ENCODE measurements at places on chromosomes 13 and 19.
A peak's percentile ranks its signal among the peaks of the same experiment; 100 is the strongest.

- DNase-seq = no peak
Measured at GRCh38 chr13:51689663-51689996, 105.4 kb downstream of the WDFY2 start.

DNA sequence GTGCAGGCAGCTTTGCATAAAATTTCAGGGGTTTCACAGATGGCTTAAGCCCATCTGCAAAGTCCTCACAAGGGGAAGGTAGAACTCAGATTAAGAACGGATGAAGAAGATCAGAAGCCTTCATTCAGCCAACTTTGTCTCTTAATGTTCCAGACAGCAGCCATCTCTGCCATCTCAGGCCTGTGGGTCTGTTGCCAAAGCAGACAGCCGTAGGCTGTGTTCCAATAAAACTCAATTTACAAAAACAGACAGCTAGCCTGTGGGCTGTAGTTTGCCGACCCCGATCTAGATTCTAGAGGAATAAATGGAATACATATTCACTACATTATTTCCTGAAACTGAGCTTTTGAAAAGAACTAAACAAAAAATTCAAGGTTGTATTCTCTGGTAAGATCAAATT lies 3.8 kb downstream of the DCUN1D2 start:
- DNase-seq = no peak

GRCh38 chr13:106499113-106499512 lies 36.3 kb downstream of the EFNB2 start:
- no peak for DNase-seq

DNA sequence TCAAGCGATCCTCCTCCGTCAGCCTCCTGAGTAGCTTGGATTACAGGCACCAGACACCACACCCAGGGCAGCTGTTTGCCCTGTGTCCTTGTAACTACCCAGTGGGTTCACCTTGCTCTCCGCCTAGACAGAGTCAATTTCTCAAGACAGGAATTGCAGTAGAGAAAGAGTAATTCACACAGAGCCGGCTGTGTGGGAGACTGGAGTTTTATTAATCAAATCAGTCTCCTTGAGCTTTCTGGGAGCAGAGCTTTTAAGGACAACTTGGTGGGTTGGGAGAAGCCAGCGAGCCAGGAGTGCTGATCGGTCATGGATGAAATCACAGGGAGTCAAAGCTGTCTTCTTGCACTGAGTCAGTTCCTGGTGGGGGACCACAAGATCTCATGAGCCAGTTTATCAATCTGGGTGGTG lies 20.6 kb upstream of the ADGRE1 start:
- DNase-seq = no peak

- DNase-seq = no peak
Measured at GRCh38 chr19:3186891-3187661, 1.3 kb downstream of the NCLN start.

GRCh38 chr19:33501693-33502356 lies 19.8 kb downstream of the PEPD start:
- DNase-seq = no peak

- no peak for DNase-seq
Measured at GRCh38 chr13:114228176-114228575, 6.5 kb upstream of the CDC16 start.

- no peak for DNase-seq
Measured at GRCh38 chr19:58395220-58395978, at the start of gene RNF225. Gene RNF225, plus strand, starts transcription at chr19:58395656. Its CDS starts 434 bp downstream, at chr19:58396090.

DNA sequence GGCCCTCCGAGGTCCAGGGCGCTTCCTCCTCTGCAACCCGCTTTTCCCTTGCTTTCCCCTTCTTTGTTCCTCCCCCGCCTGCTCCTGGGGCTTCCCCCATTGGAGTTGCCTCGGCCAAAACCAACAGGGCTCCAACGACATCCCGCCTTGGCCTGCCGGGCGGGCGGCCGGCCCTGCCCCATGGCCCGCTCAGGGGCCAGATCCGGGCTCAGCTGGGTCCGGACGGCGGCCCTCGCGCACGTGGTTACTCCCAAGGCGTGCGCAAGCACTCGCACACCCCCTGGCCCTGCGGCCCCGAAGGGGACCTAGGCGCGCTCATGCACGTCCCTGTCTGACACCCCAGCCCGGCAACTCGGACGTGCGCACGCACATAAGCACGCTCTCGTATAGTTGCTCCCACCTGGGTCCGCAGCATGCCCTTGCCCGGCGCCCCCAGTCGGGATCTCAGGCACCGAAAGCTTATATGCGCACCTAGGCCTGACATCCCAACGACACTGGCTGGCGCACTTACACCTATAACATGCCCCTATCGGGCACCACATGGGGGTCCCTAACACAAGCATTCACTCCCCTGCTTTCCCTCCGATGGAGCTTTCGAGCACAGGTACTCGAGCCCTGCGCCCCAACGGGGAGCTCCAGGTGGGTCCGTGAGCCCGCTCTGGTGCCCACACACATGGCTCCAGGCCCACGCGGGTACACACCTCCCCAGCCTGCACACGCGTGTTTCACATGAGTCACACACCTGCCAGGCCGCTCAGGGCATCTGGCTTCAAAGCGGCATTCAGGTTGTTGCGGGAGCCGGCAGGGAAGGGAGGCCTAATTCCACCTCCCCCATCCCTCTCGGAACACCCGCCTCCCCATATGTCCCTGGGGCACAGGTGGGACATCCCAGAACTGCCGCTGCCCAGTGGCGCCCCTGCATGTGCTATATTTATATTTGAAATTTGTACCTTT lies 15.0 kb downstream of the NFIX start:
- no peak for DNase-seq

DNA sequence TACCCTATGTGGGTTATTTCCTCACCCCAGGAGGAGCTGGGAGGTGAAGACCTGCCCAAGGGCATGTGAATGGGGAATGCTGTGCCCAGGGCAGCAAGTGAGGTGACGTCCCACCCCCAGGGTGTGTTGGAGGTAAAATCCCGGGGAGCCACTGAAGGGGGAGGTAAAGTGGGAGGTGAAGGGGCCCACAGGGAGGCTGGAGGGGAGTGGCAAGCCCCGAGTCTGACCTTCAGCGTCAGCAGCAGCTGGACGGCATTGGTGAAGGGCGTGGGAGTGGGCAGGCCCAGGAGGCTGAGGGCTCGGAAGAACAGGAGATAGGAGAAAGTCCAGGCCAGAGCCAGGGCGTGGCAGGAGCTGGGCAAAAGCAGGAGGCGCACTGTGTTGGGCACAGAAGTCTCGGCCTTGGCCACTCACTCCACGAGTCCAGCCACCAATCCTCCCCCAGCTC lies 2.4 kb downstream of the MBOAT7 start:
- DNase-seq = no peak

DNA sequence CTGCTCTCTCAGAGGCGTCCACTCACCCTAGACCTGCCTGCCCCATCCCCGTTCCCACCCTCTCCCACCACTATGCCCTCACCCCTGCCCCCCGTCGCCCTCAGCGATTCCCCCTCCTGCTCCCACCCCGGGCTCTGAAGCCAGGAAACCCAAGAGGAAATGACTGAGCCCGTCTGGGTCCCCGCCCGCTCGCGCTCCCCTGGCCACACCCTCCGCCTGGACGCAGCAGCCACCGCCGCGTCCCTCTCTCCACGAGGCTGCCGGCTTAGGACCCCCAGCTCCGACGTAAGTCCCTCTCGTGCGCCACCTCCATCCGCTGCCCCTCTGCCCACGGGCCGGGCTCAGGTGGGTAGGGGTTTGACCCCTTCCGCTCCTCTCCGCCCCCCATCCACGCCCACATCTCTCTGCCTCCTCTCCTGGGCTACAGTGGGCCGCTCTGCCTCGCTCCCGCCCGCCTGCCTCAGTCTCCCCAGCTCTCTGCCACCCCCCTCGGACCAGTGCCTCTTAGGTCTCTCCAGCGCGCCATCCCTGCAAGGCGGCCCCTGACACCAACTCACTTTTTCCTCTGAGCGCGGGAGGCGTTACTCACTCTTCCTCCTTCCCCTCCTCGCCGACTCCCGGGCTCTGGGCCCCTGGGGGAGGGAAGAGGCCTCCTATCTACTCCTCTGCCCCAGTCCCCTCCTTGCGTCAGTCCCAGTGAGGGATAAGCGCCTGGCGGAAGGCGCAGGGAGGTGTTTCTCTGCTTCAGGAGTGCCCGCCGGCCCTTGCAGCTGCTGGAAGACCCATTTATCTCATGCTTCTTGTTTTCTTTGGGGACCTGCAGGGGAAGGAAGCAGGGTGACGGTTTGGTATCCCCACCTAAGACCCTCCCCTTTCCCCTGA lies at the start of gene FXYD5:
Gene FXYD5, plus strand, starts transcription at position 211 of the 882 bp plus-strand sequence. CDS start 816 bp downstream, outside the sequence.
- DNase-seq = peak; percentile 85

DNA sequence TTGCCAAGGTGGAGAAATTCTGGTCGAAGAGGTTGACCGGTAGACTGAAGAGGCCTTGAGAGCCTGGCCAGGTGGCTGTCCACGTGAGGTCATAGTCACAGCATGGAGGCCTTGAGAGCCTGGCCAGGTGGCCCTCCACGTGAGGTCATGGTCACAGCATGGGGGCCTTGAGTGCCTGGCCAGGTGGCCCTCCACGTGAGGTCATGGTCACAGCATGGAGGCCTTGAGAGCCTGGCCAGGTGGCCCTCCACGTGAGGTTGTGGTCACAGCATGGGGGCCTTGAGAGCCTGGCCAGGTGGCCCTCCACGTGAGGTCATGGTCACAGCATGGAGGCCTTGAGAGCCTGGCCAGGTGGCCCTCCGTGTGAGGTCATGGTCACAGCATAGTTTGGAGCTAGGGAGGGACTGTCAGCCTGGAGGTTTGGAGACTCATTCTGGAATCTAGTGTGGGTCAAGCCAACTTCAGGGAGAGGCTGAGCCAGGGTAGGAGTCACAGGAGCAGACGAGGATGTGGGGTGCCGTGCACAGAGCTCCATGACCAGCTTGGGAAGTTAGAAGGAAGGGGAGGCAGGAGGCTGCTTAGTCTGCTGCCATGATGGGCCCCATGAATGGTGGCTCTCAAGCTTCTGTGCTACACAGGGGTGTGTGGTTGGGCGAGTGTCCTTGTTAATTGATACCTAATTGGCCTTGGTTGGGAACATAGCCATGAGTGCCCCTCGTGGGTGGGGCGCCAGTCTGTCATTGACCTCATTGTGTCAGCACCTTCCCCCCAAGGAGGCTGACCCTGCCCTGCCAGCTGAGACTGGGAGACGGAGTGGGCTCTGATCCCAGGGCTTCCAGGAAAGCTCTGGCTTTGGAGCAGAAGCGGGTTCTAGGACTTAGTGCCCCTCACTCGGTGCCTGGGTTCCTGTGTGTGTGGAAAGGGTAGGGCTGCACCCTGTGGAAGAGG lies 4.0 kb downstream of the LENG9 start:
- no peak for DNase-seq

DNA sequence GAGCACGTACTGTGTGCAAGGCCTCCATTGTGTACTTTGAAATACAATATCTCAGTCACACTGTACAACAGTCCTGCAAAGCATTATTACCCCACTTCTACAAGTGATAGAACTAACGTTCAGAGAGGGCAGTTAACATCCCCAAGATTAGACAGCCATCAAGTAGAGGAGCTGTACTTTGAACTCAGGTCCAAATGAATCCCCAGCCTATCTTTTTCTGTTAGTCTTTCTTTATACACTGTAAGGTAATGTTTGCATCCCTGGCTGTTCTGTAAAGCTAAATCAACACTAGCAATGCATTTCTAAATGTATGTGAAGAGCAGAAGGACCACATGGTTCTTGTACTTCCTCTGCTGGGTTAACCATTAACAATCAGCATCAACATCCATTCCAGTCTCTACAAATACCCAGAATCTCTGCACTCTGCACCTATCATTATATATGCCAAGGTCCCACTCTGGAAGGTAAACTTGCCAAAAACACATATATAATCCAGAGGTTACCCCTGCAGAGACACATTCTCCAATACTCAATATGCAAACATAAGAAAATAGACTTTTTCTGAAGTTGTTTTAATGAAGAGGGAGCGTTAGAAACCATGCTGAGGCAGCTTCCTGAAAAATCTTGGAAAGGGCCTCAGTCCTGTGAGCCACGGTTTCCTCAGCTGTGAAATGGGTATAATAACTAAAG lies 182.3 kb downstream of the MZT1 start:
- no peak for DNase-seq

- no peak for DNase-seq
Measured at GRCh38 chr13:78915015-78915414, 256.1 kb upstream of the OBI1 start.

DNA sequence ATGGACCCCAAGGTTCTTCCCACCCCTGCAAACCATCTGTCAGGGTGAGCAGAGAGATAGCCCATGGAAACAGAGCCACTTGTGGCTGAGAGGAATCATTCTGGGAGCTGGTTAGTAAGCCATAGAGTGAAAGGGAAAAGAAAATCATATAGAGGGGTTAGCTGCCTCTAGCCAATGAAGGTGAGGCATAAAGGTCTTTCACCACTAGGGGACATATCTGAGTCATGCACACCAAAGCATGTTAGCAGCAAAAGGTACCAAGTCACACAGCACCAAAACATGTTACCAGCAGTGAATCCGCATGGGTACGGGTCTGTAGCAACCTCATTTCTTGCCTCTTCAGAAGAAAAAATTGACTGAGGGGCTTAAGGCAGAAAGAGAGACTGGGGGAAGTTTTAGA lies 76.7 kb upstream of the ZNF43 start:
- DNase-seq = no peak

DNA sequence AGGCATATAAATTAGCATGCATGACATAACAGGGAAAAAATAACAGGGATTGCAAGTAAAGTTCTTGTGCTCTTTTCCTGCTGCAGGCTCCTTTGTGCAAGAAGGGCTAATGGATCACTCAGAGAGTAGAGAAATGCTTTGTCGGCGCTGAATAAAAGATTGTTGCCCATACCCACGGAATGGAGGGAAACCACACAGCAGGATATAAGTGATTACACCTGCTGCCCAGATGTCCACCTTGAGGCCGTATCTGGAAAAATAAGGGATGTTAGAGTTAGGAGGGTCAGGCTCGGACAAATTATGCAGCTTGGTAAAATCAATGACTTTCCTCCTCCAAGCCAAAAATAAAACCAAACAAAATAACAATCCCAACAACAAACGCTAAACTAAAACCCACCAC lies 322.3 kb downstream of the DCLK1 start:
- no peak for DNase-seq

DNA sequence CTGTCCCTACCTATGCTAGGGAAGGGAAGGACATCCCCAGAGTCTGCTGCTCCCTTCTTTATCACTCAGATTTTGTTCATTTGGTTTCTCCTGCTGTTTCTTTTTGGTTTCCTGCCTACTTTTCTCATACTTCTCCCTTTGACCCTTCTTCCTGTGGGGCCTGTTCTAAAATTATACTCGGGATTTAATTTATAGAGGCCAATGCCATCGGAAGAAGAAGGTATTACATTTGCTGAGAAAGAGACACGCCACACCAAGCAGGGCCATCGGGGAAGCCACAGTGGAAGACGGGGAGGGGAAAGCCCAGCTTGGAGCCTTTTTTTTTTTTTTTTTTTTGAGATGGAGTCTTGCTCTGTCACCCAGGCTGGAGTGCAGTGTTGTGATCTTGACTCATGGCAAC lies 46.8 kb upstream of the FARP1 start:
- DNase-seq = no peak

GRCh38 chr13:75830842-75831241 lies 194.7 kb downstream of the LMO7 start:
- DNase-seq = no peak

- no peak for DNase-seq
Measured at GRCh38 chr13:33262062-33262487, 23.5 kb downstream of the STARD13 start.

DNA sequence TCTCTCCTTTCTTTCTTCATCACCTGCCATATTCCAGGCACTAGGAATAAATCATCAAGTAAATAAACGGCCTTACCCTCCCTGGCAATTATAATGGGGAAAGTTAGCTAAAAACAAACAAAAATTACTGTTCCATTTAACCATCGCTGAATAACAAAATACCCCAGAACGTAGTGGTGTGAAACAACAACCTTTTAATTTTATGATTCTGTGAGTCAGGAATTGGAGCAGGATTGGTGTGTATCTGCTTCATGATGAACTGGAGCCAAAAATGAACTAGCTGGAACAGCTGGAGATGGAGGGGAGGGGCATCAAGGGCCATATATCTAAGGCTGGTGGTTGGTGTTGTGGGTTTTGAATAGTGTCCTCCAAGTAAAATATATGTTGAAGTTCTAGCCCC lies 3.7 kb upstream of the CADM4 start:
- no peak for DNase-seq

All from activated naive CD4-positive, alpha-beta T cell treated with anti-CD3 and anti-CD28 coated beads, Interleukin-2, amount 10 ng/mL, durations not matched to agents 7 days and 5 days (primary cell).